HL-60 (cell line): ENCODE measurements at places on chromosomes 11 and 22.
A peak's percentile ranks its signal among the peaks of the same experiment; 100 is the strongest.

- peak; percentile 42 for DNase-seq
These were observed 594 bp downstream of the MPST start for GRCh38 chr22:37020192-37020479.

DNA sequence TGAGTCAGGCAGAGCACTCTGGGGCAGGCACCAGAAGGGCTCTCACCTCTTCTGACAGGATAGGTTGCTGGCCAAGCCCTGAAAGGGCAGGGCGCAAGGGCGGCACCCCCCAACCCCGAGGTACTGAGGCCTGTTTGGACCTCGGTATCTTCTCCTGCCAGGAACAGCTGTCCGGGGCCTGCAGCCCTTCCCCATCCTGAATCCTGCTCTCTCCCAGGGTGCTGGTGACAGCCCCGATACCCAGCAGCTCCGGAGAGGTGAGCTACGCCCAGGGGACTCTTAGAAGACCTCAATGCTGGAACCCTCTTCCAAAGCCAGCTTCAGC lies 79.1 kb downstream of the PHF21B start:
- no peak for DNase-seq

- DNase-seq = no peak
These were observed 69.2 kb downstream of the DGCR2 start for GRCh38 chr22:19052941-19053541.

- no peak for DNase-seq
These were observed 28.9 kb upstream of the SHISAL1 start for GRCh38 chr22:44341431-44342346.

GRCh38 chr11:97622795-97623194 lies 1233.0 kb downstream of the JRKL start:
- no peak for DNase-seq

- DNase-seq = no peak
These were observed 27.2 kb downstream of the GNB1L start for GRCh38 chr22:19827341-19828034.

GRCh38 chr11:44980533-44981427 lies 30.1 kb upstream of the TP53I11 start:
- DNase-seq = no peak

- no peak for DNase-seq
These were observed 17.4 kb downstream of the ARHGAP1 start for GRCh38 chr11:46682773-46683752.

DNA sequence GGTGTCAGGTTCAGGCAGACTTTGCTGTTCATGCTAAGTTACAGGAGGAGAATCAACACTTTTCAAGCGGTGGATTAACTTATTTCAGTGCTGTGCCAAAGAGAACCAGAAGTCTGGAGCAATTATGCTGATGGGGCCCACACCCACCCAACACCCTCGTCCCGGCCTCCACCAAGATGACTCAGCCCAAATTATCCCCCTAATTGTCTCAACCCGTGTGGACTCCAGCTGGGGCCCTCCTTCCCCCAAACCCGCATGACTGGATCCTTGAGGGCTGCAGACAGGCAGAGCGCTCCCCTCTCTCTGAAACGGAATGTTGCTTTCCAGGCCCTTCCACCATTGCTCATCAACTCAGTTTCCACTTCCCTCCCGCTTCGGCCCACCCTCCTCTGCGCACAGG lies 34.6 kb upstream of the MN1 start:
- no peak for DNase-seq

DNA sequence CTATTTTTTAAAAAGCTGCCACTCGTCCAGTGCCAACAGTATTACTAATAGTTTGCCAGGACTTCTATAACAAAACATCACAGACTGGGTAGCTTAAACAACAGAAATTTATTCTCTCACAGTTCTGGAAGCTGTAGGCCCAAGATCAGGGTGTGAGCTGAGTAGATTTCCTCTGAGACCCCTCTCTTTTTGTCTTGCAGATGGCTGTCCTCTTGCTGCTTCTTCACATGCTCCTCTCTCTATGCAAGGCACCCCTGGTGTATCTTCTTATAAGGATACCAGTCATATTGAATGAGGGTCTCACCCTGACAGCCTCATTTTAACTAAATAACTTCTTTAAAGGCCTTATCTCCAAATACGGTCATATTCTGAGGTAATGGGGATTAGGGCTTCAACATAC lies 390.9 kb downstream of the DLG2 start:
- DNase-seq = no peak

GRCh38 chr11:68938088-68938487 lies 34.4 kb downstream of the IGHMBP2 start:
- no peak for DNase-seq

- DNase-seq = no peak
These were observed 65.4 kb downstream of the SMIM38 start for GRCh38 chr11:69221086-69221485.

GRCh38 chr11:66849501-66850234 lies 6.4 kb downstream of the RCE1 start:
- DNase-seq = no peak

- DNase-seq = peak; percentile 51
These were observed 11.4 kb upstream of the BRD1 start for GRCh38 chr22:49838771-49839717.

DNA sequence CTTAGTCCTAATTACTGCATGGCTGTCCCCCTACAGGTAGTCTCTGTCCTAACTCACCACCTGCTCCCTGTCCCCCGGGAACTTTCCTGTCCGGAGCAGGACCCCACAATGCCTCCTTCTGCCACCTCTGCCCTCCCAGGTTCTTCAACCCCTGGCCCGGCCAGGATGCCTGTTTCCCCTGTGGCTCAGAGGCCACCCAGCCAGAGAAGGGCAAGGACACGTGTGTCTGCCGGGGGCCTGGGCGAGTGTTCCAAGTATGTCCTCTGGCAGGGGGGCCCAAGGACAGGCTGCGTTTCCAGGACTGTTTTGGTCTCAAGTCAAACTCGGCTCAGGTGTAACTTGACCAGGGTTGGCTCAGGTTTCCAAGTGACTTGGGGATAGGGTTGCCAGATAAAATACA lies 63.8 kb downstream of the BTG4 start:
- no peak for DNase-seq

GRCh38 chr22:36907253-36908195 lies 5.9 kb upstream of the CSF2RB start:
- no peak for DNase-seq

DNA sequence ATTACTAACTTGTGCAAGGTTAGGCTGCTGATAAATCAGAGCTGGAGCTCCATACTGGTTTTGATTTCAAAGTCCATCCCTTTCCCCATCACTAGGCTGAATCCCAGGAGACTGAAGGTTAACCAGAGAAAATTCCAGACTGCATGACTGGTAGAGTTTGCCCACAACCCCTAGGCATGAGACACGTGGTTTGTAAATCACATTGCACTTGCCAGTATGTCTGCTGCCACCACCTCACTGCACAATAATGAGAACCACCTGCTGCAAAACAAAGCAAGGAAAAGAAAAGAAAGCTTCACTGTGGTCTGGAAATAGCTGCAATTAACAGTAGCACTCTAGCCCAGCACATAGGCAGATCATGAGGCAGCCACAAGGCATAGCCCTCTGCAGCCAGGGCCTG lies 67.6 kb upstream of the NTM start:
- no peak for DNase-seq

- DNase-seq = no peak
These were observed 437.3 kb upstream of the CADM1 start for GRCh38 chr11:115941481-115941993.

- no peak for DNase-seq
These were observed 26.5 kb downstream of the DAGLA start for GRCh38 chr11:61706452-61707400.

GRCh38 chr22:31496735-31497146 lies 405 bp downstream of the SFI1 start:
- no peak for DNase-seq

- no peak for DNase-seq
These were observed 57.9 kb downstream of the CD82 start for GRCh38 chr11:44623341-44623730.

- no peak for DNase-seq
These were observed 78.5 kb downstream of the PLEKHA7 start for GRCh38 chr11:16935518-16936302.

DNA sequence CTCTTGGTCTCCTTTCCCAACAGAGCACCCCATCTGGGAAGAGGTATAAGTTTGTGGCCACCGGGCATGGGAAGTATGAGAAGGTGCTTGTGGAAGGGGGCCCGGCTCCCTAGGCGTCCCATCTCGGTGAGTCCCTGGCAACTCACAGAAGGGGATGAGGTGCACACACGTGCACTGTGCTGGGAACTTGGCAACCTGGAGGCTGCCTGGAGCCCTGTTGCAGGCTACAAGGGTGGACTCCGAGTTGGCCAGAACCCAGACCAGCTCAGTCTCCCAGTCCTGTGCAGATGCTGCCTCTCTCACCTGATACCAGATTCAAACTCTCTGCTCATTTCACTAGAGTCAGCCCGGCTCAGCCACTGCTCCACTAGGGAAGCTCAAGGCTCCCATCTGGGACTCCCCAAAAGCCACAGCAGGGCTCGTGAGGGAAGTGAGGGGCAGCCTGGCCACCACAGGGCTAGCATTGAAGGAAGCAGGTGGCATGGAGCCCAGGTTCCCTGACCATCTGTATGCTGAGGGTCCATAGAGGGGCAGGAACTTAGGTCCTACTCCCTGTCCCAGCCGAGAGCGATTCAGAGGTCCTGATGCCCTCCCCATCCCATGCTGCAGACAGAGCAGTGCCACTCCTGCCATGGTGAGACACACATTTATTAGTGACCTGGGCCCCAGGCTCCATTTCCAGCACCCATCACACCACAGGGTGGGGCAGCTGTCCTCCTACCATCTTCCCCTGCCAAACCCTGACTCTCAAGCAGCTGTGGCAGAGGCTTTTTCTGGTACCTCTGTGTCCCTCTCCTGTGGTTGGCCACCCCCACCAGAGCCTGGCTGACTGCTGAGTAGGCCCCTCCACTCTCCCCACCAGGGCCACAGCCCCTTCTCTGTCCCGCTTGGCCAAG lies 4.0 kb downstream of the PRR33 start:
- DNase-seq = no peak

DNA sequence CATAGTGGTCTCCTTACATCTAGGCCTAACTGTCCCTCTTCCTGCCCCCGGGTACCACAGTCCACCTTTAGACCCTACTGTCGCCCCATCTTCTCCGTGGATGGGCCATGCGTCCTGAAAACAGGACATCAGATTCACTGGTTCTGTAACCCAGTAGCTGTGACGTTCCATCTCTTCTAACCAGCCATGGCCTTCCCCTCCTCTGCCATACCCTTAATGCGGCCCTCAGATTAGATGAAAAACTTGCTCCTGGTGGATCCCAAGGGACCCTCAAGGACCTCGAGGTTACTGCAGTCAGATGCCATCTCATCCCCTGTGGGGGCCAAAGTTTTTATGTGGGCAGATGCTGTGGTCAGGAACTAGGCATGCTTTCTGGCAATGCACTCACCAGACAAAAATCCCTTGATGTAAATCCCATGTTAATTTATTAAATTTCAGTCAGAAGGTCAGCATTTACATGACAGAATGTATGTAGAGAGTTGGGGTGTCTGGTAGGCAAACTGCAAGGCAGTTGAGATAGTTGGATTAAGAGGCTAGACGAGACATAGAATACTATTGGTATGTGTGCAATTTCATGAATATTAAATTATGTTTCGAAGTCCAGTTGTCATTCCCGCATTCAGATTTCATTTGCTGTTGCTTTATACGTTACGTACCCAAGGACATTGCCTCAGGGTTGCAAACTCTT lies 64.3 kb downstream of the WNT11 start:
- DNase-seq = no peak

- no peak for DNase-seq
These were observed 634.3 kb downstream of the OPCML start for GRCh38 chr11:132898021-132898420.

- peak; percentile 82 for DNase-seq
These were observed 26.7 kb upstream of the RASL10A start for GRCh38 chr22:29342177-29342576.

GRCh38 chr11:83166193-83166866 lies 9.4 kb downstream of the PCF11 start:
- DNase-seq = no peak

DNA sequence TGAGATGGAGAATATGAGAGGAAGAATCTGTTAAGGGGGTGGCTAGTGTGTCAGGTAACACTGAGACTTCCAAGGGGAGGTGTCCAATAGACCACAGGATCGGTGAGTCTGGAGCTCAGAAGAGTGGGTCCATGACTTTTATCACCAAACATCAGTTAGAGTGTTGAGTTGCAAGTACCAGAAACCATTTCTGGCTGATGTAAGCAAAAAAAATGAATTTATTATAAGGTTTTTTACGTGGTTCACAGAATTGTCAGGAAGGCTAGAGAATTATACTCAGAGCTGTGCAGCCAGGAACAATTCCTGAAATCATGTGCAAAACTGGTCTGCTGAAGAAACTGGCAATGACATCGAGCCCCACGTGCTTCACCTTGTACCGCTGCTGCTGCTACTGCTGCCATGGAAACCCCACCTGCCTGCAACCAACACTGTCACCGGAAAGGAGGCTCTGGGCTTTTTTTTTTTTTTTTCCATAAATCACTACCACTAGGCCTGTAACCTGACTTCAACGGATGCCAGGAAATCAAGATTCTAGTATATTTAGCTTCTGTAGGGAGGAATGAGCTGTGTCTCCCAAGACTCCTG lies 16.6 kb upstream of the STK33 start:
- DNase-seq = no peak

GRCh38 chr11:469684-470560 lies 19.8 kb downstream of the PTDSS2 start:
- no peak for DNase-seq

DNA sequence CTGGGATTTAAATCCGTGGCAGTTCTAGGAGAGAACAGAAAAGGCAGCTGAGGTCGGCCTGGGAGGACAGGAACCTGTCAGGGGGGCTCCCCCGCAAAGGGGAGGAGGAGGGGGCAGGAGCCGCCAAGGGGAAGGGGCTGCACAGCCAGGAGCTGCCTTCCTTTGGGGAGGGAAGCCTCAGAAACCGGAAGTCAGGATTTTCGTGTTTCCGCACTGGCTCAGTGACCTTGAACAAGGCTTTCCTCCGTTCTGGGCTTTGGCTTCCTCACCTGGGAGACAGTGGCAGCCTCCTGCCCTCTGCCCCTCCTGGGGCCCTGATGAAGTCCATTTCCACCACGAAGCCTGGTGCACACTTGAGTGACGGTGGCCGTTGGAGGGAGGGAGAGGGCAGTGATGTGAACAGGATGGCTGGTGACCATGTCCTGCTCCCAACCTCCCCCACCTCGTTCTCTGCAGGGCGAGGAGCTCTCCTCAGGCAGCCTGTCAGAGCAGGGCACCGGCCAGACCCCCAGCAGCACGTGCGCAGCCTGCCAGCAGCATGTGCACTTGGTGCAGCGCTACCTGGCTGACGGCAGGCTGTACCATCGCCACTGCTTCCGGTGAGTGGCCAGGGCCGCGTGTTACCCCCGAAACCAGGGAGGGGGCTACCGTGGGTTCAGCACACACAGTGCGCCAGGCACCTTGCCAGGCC lies 12.6 kb downstream of the MICALL1 start:
- no peak for DNase-seq

DNA sequence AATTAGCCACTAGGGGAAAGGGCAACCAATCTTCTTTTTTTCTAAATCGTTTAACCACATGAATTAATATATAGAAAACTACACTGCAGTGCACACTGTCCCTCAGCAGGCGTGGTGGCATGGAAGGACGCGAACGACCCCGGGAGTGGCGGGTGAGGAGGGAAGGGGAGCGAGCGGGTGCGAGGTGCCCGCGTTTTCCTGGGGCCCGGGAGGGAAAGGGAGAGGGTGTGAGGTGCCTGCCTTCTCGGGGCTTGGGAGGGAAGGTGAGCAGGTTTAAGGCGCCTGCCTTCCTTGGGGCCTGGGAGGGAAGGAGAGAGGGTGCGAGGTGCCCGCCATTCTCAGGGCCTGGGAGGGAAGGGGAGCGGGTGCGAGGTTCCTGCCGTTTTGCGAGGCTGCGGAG lies 765 bp downstream of the GAB4 start:
- DNase-seq = no peak

GRCh38 chr22:33811686-33812085 lies 108.6 kb downstream of the LARGE1 start:
- DNase-seq = no peak

GRCh38 chr11:66264383-66264782 lies 4.1 kb upstream of the RAB1B start:
- DNase-seq = no peak
